ENCODE measurements at places on chromosomes 1 and 21.

DNA sequence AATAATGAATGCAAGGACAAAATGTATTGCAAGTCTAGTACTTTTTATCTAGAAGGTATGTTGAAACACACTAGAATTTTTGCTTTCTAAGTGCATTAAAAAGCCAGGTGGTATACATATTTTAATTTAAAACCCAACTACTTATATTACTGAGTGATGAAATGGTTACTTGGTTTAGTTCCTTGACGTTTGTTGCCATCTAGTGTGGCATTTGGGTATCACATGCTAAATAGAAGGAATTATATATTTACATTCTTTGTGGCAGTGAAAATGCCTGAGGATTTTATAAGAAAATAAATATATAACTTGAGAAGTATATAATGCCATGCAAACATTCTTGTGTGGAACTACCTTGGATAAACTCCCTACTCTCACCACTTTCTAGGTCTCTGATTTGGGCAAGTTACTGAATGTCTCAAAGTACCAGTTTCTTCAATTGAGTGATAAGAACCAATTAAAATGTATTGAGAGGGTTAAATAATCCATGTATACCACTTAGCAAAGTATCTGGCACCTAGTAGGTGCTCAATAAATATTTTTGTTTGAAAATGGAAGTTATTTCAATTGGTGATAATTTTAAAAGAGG lies 69.6 kb downstream of the SDCCAG8 start:
- DNase-seq = no peak

GRCh38 chr21:45438391-45439145 lies 33.6 kb downstream of the COL18A1 start:
- no peak for DNase-seq

GRCh38 chr1:223702735-223703667 lies 9.3 kb upstream of the CAPN2 start:
- DNase-seq = no peak

DNA sequence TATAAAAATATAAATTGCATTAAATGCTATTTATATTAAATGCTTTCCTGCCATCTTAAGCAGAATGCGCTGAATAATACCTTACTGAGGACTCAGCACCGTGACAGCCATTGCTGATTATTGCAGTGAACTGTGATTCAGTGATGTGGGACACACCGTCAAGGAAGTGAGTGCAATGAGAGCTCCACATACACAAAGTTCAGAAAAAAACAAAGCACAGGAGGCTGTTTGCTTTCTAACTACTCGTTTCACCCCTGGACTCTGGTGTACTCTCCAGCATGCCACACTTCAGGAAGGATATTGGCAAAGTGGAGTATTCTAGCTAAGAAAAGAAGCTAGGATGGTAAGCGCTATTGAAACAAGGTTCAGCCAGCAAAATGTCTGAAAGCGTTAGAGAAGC lies 57.4 kb upstream of the CXADR start:
- DNase-seq = no peak

DNA sequence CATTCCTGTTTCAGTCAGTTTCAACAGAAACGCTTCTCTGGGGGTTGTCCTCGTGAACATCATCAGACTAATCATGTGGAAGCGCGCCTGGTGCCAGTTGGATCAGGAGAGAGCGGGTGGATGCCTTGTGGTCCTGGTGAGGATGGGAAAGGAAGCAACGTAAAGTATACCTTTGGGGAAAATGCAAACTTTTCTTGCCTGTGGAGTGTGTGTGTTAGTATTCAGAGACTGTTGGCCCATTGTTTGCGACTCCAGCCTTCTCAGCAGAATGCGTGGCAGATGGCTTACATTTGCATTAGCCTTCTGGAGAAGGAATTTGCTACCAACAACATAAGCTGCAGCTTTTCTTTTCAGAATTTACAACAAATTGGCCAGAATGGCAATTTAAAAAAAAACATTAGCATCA lies 173.9 kb downstream of the RWDD3 start:
- DNase-seq = no peak

- no peak for DNase-seq
These were observed 15.2 kb downstream of the PPFIA4 start for GRCh38 chr1:203041351-203041932.

GRCh38 chr1:197351821-197352440 lies 83.9 kb downstream of the CRB1 start:
- no peak for DNase-seq

- DNase-seq = no peak
These were observed 48.8 kb downstream of the TENT5C start for GRCh38 chr1:117654493-117655219.

DNA sequence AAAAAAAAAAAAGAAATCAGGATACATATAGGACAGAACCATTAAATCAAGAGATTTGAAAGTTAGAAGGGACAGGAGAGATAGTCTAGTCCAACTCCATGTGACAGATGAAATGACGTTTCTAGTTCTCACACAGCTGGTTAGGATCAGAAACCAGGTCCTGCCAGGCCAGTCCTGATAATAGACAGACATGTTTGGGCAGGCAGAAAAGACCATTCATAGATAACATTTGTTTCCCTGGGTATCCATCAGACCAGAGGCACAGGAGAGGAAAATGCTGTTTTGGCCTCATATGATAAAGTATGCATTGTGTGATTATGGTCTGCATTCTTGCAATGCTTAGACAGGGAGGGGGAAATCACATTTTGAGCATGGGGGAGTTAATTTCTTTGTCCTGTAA lies 29.3 kb downstream of the ZBTB8B start:
- no peak for DNase-seq

DNA sequence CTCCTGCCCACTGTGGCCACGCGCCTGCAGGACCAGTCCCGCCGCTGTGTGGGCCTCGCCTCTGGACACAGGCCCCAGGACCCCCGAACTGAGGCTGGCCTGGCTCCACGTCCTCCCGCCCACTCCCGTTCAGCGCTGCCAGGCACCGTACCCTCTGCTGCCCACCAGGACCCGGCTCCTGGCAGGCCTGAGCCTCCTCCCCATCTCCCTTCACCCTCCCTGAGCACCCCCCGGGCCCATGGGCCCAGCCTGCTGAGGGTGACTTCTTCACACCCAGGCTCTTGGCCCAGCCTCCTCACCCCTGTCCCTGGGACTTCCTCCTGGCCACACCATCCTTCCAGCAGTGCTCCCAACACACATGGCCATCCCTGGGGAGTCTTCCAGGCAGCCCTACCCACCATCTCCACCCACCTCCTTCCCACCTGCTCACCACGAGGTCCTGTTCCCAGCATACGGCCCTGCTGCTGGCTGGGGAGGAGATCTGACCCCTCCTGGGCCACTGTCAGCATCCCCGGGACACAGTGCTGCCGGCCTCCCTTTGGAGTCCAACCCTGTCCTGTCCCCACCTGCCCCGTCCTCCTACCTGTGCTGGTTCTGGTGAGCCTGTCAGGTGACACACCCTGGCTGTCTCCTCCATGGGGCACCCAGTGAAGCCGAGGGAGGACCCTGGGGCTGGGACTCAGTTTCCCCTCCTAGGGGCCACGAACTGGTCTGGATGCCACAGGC lies 53.7 kb downstream of the SLX9 start:
- no peak for DNase-seq

DNA sequence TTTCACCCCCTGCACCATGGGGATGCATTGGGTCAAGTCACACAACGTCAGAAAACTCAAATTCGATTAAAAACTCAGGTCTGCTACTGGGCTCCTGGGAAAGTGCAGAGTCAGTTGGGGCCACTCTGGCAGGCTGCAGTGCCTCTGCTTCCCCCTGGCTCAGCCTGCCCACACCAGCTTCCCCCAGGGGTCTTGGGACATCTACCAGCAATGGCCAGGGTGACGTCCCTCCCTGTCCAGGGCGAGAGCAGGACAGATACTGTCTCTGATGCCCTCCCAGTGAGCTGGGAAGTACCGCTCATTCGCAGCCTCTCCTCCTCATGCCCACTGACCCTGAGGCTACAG lies 106.2 kb upstream of the COL6A1 start:
- DNase-seq = no peak

DNA sequence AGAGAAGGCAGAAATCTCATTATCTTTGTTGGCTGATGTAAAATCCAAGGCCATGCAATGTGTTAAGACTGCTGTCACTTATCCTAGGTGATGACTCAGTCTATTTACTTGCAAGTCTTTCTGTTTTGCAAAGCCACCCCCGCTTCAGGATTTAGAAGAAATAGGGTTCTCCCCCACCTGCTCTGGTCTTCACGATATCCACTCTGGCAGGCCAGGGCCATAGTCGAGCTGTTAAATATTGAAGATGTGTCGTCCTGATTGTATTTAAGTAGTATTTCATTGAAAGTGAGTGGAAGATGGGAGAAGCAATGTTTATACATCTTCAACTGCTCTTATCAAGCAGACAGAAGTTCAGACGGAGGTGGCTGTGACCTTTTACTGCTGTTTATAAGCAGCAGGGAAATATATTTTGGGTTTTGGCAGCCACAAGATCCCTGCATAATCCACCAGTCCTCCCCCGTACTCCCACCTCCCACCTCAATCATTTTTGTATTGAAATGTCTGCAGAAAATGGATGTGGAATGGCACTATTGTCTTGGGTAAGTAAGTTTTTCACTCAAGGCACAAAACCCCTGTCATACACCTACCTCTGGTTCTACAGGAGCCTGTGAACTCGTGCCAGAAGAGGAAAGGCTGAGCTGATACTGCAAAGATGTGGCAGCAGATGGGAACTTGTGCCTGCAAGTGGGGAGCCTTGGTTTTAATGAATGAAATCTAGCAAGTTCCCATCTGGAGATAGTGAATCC lies 117.4 kb downstream of the MRPS6 start:
- DNase-seq = no peak

- no peak for DNase-seq
These were observed 771.5 kb upstream of the ADGRL2 start for GRCh38 chr1:81029266-81029665.

- no peak for DNase-seq
These were observed 57.8 kb upstream of the ERRFI1 start for GRCh38 chr1:8083739-8084484.

- no peak for DNase-seq
These were observed 37.6 kb downstream of the PDE4B start for GRCh38 chr1:65830306-65830705.

- DNase-seq = no peak
These were observed 13.7 kb upstream of the ANGPTL7 start for GRCh38 chr1:11175461-11175860.

GRCh38 chr1:239814306-239814881 lies 277.3 kb upstream of the FMN2 start:
- no peak for DNase-seq

GRCh38 chr1:22845398-22845935 lies 127.2 kb downstream of the LACTBL1 start:
- no peak for DNase-seq

DNA sequence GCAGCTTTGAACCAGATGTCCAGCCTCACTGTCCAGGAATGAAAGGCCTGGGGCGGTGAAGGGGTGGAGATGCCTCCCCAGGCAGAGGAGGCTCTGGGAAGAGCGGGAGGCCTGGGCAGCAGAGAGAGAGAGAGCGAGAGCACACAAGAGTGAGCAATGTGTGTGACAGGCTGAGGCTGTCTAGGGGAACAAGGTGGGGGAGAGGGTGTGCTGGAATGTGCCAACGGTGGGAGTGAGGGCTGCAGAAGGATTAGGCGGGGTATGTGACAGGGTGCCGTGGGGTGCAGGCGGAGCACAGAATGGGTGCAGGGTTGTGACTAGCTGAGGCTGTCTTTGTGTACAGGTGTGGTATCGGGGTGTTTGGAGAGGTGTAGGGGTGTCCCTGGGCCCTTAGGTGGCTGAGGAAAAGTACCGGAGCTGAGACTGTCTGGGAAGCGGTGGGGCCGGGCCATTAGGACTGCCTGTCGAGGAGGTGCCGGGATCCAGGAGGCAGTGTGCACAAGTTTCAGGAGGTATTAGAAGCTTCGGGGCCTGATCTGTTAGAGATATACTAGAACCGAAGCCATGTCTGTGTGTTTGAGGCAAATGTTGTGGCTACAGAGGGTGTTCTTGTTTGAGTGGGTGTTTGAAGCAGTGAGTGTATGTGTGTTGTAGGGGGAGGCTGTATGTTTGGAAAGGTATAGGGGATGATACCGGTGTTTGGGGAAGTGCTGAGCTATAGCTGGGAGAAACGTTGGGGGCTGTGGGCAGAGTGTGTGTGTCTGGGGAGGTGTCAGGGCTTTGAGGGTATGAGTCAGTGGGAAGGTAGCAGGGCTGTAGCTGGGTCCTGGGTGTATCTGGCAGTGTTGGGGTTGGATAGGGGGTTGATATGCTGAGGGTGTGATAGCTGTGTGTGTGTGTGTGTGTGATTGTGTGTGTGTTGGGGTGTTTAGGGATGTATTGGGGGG lies 9.1 kb downstream of the AHDC1 start:
- DNase-seq = no peak

DNA sequence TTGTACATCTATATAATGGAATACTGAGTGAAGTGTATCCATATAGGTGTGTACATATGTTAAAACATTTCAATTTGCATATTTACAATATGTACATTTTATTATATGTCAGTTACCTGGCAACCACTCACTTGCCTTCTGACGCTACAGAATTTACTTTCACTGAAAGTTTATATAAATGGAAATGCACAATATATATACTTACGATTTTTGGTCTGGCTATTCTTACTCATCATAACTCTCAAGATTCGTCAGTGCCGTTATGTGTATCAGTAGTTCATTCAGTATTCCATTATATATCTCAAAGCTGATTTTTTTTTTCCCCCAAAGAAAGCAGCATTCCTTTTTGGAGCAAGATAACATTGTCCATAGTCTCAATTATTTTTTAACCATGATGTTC lies 138.2 kb downstream of the PCBP3 start:
- no peak for DNase-seq

GRCh38 chr1:173409613-173410012 lies 67.5 kb upstream of the PRDX6 start:
- DNase-seq = no peak

GRCh38 chr1:191734321-191734720 lies 423.9 kb upstream of the RGS18 start:
- no peak for DNase-seq

DNA sequence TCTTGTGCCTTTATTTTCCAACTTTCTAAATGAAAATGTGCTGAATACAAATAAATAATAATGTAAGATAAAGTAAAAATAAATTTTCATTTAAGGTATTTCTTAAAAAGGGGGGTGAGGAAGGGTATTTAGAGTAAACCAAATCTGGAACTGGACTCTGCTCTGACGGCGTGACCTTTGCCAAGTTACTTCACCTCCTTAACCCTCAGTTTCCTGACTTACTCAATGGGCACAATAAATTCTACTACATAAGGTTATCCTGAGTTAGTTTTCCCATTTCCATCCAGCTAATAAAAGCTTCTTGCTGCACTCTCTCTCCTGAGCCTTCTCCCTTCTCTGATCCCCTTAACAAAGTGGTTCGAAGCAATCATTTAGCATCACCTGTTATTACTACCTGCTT lies 93.9 kb downstream of the NID1 start:
- DNase-seq = no peak

- no peak for DNase-seq
These were observed 12.6 kb upstream of the BARHL2 start for GRCh38 chr1:90729504-90730242.
